Urinary bladder (tissue), 4 donors: ENCODE measurements at places on chromosomes 7 and 10.
A peak's percentile ranks its signal among the peaks of the same experiment; 100 is the strongest.

DNA sequence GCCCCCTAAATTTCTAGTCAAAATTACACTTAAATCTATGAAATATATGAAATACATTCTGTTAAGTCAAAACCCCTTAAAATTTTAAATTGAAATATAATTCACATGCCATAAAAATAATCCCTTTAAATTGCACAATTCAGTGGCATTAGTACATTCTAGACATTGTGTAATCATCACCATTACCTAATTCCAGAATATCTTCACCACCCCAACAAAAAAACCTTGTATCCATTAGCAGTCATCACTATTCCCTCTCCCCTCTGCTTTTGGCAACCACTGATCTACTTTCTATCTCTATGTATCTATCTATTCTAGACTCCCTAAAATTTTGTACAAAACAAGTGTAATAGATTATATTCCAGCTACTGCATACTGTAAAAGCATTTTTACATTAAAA lies 261.2 kb downstream of the GLI3 start:
- DNase-seq: no peak

- no peak for DNase-seq
Observed at GRCh38 chr10:48437546-48437945, 131.1 kb downstream of the MAPK8 start.

DNA sequence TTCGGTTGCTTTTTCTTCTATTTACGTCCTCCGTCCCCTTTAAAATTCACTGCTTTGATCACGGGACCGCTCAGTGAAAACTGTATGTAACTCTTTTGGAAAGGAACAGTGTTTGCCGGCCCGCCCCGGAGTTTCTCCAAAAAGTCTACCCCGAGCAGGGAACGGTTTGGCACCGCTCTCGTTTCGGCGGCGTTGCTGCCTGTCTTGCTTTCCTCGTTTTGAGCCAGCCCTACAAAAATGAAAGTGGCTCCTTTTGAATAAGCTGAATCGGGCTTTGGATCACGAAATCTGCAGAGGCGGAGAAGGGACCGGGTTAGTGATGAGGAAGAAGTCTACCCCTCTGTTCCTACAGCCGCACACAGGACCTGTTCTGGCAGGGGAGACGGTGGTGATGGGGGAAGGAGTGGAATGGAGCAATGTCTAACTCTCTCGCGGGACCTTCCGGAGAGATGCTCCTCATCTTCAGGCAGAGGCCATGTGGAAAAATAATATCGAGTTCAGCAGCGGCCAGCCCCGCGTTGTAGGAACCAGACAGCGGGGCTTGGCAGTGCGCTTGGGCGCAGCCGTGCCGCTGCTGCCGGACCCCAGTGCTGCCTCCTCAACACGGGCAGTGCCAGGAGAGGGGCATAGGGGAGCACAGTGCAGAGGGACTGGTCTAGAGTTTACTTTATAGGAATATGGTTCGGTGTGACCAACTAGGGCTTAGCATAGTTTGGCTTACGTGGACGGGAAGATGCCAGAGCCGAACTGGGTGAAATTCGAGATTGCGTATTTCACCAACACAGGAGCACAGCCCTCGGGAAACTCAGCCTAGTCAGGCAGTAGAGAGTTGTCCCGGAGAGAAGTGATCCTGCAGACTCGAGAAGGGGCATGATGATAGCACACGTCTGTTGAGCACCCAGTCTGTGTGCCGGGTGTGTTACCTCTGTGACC lies 1.4 kb downstream of the HTRA1 start:
- DNase-seq: peak; percentile 17

- DNase-seq: no peak
Observed at GRCh38 chr7:115133248-115133647, 211.4 kb downstream of the MDFIC start.

DNA sequence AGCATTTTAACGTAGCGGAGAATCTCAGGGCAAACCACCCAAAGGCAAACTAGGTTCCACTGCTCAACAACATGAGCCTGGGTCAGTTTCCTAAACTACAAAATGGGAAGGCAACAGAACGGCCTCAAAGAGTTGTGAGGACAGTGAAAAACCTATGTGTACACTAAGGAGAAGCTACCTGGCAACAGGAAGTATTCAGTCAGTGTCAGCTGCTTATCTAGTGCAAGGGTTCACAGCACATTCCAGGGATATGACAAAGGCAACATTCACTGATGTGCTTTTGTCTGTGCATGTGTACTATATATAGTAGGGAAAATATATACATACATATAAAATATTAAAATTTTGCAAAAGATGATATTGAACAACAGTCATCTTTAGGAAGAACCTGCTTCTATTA lies 17.2 kb downstream of the NUDCD3 start:
- no peak for DNase-seq

GRCh38 chr7:95980167-95980566 lies 207.8 kb downstream of the DYNC1I1 start:
- DNase-seq: no peak
